ENCODE measurements at places on chromosomes 1 and 21.

GRCh38 chr21:42156690-42157605 is 62.0 kb upstream of the ABCG1 start:
- DNase-seq: peak; percentile 96

GRCh38 chr1:111161843-111162487 is 21.9 kb downstream of the CEPT1 start:
- DNase-seq: no peak

GRCh38 chr21:35909456-35910223 is 150.7 kb downstream of the SETD4 start:
- DNase-seq: no peak

GRCh38 chr21:38837806-38838461 is 32.2 kb downstream of the ETS2 start:
- no peak for DNase-seq

GRCh38 chr1:239426821-239427475 is 40.6 kb downstream of the CHRM3 start:
- DNase-seq: no peak

DNA sequence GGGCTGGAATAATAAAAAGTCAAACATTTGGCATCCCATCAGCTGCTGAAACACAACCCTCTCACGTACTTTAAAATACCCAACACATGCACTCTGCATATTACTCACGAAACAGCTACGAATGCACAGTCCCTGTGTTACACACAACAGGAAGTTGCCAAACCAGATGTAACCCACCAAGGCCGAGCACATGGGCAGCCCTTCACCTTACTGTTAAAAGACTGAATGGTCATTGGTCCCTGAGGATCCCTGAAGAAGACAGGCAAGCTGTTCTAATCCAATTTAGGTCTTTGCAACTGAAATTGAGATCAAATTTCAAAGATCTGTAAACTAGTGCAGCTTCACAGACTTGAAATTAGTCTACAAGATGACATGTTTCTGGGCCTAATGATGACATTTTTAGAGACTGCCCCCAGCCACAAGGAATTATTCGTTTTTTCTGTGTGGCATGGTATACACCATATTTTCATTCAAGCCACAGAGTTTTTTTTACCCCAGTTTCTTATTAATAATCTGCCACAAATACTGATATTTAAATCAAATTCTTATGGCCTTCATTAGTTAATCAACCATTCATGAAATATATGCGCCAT is 25.6 kb upstream of the IER5 start:
- DNase-seq: no peak

GRCh38 chr1:154821083-154821482 is 49.0 kb downstream of the KCNN3 start:
- DNase-seq: no peak

- DNase-seq: no peak
Observed at GRCh38 chr1:117780687-117781475, 148.5 kb downstream of the GDAP2 start.

GRCh38 chr21:45854690-45855247 is 126.8 kb upstream of the COL6A1 start:
- DNase-seq: no peak

DNA sequence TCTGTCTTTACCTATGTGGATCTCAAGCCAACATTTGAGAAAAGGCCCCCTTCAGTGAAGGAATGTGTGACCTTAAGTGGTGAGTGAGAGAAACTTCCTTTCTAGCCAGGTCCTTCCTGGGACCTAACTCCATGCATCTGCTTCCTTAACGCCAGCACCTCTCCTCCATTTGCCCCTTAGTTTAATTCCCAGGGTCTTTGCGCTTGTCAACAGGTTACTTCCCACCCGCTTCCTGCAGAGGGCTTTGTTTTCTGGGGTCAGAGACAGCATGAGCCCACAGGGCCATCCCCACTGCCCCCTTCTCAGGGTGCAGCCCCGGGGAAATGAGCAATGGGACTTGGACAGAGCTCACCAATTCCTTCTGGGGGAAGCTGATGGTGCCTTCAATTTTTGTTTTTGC is 54.8 kb downstream of the EVA1C start:
- DNase-seq: no peak

GRCh38 chr1:68158837-68159236 is 73.5 kb downstream of the WLS start:
- no peak for DNase-seq

- DNase-seq: no peak
Observed at GRCh38 chr1:233005703-233006102, 55.3 kb downstream of the NTPCR start.

DNA sequence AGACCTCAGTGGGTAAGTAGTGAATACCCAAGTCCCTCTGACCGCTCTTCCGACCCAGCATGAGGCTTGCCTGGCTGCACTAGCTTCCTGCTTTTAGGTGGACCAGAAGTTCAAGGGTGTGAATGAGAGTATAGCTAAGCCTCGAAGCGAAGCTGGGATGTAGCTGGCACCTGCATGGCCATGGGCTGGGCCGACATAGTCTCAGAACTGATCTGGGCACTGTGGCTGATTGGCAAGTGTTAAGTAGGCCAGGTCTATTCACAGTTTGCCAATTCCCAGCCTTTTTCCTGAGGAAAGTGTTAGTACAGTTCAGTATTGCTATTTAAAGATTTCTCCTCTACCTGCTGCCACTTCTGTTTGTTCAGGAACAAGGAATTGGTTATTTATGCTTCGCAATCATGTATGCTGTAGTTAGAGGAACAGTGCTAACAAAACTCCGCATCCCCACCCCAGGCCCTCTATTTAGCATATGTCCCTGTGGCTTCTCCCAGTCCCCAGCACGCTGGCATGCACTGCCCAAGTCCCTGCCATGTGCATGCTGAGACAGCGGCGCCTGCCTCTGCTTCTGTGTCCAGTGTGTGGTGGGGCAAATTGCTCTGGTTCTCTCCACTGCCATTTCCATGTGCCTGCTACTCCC is 16.3 kb downstream of the SPATA46 start:
- DNase-seq: no peak

DNA sequence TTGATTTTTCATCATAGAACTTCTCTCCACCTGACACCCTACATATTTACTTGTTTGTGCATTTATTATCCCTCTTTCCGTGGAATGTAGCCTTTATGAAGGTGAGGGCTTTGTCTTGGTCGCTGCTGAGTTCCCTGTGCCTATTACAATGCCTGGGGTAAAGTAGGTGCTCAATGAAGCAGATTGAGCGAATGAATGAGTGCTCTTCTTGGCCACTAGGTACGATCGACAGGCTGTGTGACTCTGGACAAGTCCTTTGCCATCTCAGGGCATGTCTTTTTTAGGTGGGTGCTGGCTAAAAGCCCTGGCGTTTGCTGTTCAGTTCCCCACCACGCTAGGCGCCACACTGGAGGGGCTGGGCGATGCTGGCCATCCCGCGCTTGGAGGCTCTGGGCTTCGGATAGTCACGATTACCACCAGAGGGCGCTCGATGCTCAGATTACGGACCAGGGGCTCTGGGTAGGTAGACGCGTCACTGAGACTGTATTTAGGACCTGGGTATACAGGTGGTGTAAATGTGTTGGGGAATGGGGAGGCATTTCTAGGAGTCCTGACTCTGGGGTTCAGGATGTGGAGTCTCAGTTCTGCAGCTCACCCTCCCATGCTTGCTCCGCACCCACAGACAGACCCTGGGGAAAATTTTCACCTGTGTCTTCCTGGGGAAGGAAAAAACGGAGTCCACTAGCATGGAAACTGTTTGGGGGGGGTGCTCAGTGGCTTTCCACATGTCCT is 71.0 kb upstream of the CSF3R start:
- peak; percentile 63 for DNase-seq

- DNase-seq: no peak
Observed at GRCh38 chr1:167994560-167994959, 57.7 kb upstream of the MPC2 start.

DNA sequence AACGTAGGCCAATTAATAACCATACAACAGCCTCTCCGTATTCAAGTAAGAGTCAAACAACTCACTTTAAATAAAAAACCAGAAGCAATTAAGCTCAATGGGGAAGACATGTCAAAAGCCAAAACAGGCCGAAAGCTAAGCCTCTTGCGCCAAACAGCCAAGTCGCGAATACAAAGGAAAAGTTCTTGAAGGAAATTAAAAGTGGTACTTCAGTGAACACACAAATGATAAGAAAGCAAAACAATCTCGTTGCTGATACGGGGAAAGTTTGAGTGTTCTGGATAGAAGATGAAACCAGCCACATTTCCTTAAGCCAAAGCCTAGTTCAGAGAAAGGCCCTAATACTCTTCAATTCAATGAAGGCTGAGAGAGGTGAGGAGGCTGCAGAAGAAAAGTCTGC is 53.4 kb downstream of the SIPA1L2 start:
- no peak for DNase-seq

GRCh38 chr1:165570078-165570477 is 26.3 kb downstream of the LRRC52 start:
- DNase-seq: no peak

DNA sequence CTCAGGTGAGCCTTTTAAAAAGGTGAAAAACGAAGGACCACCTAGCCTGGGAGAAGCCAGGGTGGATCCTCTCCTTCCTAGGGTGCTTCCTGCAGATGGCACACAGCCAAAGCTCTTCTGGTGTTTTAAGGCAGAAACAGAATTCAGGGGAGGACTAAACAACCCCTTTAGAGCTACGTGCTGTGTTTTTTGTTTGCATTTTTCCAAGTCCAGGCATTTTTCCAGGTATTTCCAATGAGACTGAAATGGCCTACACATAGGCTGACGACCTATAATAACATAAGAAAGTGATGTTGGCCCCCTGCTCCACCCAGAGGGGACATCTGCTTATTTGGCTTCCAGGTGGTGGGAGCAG is 83.8 kb downstream of the CAPZB start:
- DNase-seq: no peak

GRCh38 chr1:203571661-203572060 is 55.0 kb upstream of the ATP2B4 start:
- DNase-seq: peak; percentile 20

- DNase-seq: no peak
Observed at GRCh38 chr1:159949981-159950381, 4.1 kb downstream of the SLAMF9 start.

DNA sequence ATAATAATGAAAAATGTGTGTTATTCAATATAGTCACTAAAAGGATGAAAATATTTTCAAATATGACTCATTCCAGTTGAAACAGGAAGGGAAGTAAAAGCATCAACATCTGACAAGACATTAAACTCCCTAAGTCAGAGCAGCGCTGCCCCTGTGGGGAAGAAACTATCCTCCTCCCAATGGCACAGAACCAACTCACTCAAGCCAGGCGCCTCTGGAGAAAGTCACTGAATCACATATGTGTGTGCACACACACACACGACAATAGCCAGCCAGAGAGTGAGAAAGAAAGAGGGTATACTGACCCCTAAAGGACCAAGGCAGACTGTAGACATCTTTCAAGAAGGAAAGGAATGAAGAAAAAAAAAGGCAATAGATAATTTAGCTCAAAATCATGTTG is 126.9 kb downstream of the SETD4 start:
- no peak for DNase-seq

- no peak for DNase-seq
Observed at GRCh38 chr1:198563583-198563982, 23.1 kb upstream of the ATP6V1G3 start.

GRCh38 chr1:169105434-169106094 is 926 bp upstream of the ATP1B1 start:
- peak; percentile 93 for DNase-seq

DNA sequence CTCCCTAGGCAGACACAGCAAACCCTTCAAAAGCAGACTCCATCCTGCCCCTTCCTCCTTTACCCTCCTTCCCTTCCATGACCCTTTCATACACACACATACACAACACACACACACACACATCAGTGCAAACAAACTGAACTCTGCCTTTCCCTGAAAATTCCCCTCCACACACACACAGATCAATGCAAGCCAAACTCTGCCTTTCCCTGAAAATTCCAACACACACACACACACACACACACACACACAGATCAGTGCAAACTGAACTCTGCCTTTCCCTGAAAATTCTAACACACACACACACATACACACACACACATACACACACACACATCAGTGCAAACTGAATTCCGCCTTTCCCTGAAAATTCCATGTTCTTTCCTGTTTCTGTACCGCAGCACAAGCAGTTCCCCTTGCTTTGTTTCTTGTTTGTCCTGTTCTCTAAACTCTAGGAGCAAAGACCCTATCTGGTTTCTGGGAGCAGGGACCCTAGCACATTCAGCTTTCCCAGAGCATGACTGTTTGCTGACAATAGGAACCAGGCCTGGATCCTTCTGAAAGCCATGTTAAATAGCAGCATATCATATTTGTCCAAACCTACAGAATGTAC is 91.0 kb downstream of the PTPN14 start:
- DNase-seq: no peak

DNA sequence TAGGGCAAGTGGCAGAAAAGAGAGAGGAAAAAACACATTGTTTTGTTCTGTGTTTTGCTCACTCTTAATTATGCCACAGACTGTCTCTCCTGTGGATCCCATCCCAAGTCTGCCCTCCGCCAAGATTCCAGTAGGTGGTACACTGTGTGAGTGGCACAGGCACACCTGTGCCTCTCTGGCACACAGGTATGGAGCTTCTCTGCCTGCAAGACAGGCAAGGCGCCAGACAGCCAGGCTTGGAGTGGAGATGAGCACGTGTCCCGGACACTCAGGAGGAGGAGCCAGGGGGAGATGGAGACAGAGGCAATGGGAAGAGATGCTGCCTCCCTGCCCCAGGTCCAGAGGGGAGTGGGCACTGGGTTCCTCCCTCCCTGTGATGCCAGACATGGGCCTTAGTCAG is 6.5 kb upstream of the GRIK3 start:
- peak; percentile 80 for DNase-seq

DNA sequence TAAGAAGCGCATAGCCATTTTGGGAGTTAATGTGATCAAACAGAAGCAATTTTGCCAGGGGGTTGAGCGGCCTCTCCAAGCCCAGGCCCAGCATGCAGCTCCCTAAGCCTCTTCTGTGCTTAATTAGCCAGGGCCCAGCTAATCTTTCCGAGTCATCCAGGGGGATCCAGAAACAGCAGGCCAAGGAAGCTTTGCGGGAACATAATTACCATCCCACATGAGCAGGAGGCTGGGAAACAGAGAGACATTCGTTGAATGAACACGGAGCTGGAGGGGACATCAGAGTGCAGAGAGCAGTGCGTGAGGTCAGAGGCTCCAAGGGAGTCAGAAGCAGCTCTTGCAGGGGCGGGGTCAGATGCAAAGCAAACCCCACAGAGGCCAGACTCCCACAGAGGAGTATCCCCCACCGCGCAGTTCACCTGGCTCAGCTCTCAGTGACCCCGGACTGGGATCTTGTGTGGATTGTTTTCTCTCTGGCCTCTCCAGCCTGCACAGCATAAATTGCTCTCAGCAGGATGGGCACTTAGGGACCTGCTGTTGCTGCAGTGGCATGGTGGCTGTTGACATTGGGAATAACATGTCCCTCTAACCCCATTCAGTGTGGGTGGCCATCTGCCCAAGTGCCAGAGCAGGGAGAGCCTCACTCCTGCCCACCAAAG is 657.4 kb downstream of the AJAP1 start:
- DNase-seq: no peak

DNA sequence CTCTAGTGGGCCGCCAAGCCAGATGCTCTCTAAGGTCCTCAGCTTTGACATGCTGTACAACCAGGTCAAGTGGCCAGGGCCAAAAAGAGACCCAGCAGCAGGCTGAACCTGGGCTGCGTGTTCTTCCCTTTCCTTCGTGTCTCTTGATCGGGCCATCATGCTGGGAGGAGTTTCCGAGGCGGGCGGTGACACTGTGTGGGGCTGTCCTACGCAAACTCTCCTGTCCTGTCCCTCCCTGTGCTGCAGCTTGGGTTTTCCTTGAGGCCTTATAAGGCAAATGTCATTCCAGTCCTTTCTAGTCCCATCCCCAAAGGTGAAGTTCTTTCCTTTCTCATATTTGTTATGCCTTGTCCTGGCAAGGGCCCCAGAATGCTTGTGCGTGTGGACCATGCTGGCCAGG is 56.7 kb downstream of the ARHGEF10L start:
- no peak for DNase-seq

- DNase-seq: peak; percentile 36
Observed at GRCh38 chr1:22930240-22930912, 42.3 kb downstream of the LACTBL1 start.
